ENCODE measurements at places on chromosomes 6 and 20.

- peaks cover 45% of the 10 kb centered on the region for H3K36me3 ChIP-seq
- no peak for DNase-seq
- no peaks in the 10 kb centered on the region for H3K27me3 ChIP-seq
- H3K4me3 ChIP-seq, result no peak overlapping the region
- H3K4me1 ChIP-seq, result peaks cover 3% of the 10 kb centered on the region
Measured at GRCh38 chr6:57324538-57324937, 7.1 kb downstream of the PRIM2 start.

- H3K36me3 ChIP-seq, result no peaks in the 10 kb centered on the region
- H3K4me3 ChIP-seq, result no peak overlapping the region
- H3K4me1 ChIP-seq, result no peaks in the 10 kb centered on the region
- H3K27ac ChIP-seq, result no peak overlapping the region
Measured at GRCh38 chr20:9103955-9104354, 35.1 kb downstream of the PLCB4 start.

- H3K4me1 ChIP-seq, result peaks cover 8% of the 10 kb centered on the region
- H3K27me3 ChIP-seq, result peaks cover 49% of the 10 kb centered on the region
- H3K27ac ChIP-seq, result no peak overlapping the region
Measured at GRCh38 chr20:57566803-57567459, 6.0 kb downstream of the PCK1 start.

DNA sequence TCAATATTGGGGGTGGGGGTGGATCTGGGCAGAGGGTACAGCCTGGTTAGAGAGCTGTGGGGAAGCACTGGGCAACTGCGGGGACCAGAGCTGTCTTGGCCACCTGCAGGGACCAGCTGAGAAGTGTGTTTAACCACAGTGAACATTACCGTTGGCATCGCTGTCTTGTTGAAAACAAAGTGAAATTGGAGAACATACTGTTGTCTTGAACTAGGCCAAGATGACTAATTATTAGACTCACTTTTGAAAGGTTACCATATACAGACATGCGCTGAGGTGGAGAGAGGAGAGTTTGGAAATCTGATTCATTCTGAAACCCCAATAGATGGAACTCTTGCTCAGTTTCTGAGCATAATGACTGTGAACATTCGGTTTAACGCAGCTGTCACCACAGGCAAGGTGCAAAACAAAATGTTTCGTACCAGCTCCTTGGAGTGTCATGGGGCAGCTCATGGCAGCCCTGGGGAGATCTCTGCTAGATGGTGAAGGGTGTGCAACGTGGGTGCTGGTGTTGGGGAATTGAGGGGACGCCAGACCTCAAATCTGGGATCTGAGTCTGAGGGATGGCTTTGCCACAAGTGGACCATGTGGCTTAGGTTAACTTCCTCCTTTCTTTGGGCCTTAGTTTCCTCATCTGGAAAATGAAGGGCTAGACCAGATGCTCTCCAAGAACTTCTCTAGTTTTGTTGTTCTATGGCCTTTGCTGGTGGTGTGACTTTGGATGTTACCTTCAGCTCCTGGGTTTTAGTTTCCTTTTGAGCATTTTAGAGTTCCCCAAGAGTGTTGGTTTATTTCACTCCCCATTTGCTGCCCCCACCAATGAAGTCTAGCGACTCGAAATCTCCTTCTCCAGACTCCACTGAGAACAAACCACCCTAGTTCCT is 24.6 kb upstream of the GTSF1L start:
- H3K36me3 ChIP-seq, result no peaks in the 10 kb centered on the region
- H3K4me1 ChIP-seq, result peaks cover 1% of the 10 kb centered on the region
- H3K27me3 ChIP-seq, result peaks cover 20% of the 10 kb centered on the region
- H3K27ac ChIP-seq, result no peak overlapping the region

GRCh38 chr6:162053084-162053483 is 674.5 kb downstream of the PRKN start:
- H3K4me3 ChIP-seq, result no peak overlapping the region
- no peak for DNase-seq
- no peak overlapping the region for H3K27ac ChIP-seq
- no peaks in the 10 kb centered on the region for H3K27me3 ChIP-seq
- H3K4me1 ChIP-seq, result peaks cover 20% of the 10 kb centered on the region

DNA sequence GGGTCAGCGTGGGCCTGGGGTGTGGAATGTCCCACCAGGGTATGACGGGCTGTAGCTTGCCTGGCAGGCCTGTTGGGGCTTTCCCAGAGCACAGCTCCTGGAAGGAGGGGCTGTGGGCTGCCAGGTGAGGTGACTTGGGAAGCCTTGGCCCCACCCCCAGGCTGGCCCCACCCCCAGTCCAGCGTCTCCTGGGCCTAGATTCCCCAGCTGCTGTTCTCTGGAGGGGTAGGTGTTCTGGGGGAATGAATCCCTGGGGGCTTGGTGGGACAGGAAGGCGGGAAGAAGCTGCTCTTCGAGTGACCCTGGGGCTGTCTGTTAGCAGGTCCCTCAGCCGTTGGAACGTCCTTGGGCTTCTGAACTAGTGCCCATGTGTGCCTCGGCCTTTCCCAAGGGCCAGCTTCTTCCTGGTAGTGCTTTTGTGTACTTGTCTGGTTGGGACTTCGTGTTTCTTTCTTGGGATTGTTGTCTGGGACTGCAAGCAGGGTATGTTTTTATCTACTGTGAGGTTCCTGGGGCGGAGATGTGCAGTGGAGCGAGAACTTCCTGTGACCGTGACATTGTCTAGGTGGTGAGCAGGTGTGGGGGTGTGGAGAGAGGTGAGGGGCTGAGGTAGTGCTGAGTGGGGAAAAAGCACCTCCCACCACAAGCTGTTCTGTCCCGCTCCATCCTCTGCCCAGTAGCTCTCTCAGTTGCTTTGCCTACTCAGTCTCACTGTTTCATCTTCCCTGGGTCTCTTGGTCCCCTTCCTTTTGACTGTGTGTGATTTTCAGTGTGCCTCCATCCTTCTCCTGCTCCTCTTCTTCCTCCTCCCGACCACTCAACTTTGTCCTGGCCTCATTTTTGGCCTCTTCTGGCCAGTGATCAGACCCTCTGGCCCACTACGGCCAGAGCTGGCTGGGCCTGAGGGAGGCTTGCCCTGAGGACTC is 1.3 kb upstream of the DDR1 start:
- DNase-seq, result no peak
- peak overlapping the region; percentile 92 for H3K27ac ChIP-seq
- peaks cover 70% of the 10 kb centered on the region for H3K4me1 ChIP-seq
- H3K27me3 ChIP-seq, result no peaks in the 10 kb centered on the region
- peak overlapping the region; percentile 72 for H3K4me3 ChIP-seq
- H3K36me3 ChIP-seq, result no peaks in the 10 kb centered on the region

DNA sequence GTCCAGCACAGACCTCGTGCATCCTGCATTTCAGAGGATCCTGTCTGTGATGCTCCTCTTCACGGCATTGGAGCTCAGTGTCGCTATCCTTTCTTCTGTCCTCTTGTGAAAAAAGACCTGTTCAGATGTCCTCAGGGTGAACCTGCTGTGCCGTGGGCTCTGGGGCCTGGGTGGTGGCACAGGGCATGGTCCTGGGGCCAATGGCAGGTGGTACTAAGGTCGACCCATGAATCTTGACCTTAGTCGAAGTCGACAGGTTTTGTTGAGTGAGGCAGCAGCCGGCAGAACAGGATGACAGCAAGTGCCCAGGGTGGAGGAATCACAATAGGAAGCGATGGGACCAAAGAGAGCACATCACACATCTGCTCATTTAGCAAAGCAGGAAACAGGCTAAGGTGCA is 22.0 kb upstream of the MAS1L start:
- peaks cover 5% of the 10 kb centered on the region for H3K27me3 ChIP-seq
- H3K27ac ChIP-seq, result no peak overlapping the region
- no peak overlapping the region for H3K4me3 ChIP-seq
- no peaks in the 10 kb centered on the region for H3K36me3 ChIP-seq
- DNase-seq, result peak; percentile 53

DNA sequence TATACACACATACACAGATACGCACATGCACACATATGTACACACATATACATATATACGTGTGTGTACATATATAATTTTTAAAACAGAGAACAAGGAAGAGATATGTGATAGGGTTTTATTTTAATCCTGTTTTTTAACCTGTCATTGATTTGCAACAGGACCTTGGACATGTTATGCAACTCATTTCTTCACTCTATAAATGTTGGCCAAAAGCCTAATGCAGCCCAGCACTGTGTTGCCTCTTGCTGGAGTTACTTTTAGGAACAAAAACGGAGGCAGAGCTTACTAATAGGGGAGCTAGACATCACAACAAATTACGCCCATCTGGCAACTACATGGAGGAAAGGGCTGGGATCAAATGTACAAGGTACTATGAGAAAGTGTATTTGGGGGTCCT is 179.9 kb upstream of the TAB2 start:
- no peak overlapping the region for H3K27ac ChIP-seq
- DNase-seq, result no peak
- H3K4me3 ChIP-seq, result no peak overlapping the region
- peaks cover 22% of the 10 kb centered on the region for H3K4me1 ChIP-seq
- H3K36me3 ChIP-seq, result no peaks in the 10 kb centered on the region

DNA sequence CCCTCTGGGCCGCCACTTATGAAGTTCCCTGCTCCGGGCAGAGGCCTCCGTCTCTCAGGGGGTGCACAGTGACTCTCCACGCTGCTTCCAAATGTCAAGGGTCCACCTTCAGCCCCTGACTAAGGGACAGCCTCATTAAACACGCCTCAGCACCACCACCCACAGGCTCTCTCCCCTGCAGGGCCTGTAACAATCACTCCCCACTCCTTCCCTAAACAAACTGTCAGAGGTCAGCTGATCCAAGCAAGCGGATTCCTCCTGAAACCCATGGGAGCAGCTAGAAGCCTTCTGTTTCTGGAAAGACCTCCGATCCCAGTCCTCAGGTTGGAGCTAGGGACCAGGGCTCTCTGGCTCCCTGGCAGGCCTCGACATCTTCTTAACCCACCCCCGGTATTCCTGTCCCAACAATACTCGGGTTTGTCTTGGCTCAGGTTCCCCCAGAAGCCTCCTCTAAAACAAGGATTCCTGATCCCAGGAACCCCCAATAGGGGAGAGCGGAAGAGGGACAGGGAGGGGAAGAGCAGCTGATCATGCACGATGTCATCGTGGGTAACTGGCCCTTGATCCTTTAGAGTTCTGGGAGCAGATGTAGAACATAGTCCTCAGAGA is 181.0 kb downstream of the ZNF217 start:
- no peak overlapping the region for H3K27ac ChIP-seq
- no peaks in the 10 kb centered on the region for H3K4me1 ChIP-seq
- H3K36me3 ChIP-seq, result no peaks in the 10 kb centered on the region
- no peak overlapping the region for H3K4me3 ChIP-seq

GRCh38 chr6:89843070-89843469 is 13.4 kb downstream of the CASP8AP2 start:
- DNase-seq, result no peak
- H3K4me3 ChIP-seq, result no peak overlapping the region
- peak overlapping the region; percentile 6 for H3K27ac ChIP-seq
- H3K4me1 ChIP-seq, result peaks cover 17% of the 10 kb centered on the region
- no peaks in the 10 kb centered on the region for H3K27me3 ChIP-seq

- peaks cover 46% of the 10 kb centered on the region for H3K4me1 ChIP-seq
- peaks cover 7% of the 10 kb centered on the region for H3K36me3 ChIP-seq
- H3K4me3 ChIP-seq, result no peak overlapping the region
- no peaks in the 10 kb centered on the region for H3K27me3 ChIP-seq
Measured at GRCh38 chr20:36491901-36492617, 49.3 kb upstream of the MYL9 start.

- no peaks in the 10 kb centered on the region for H3K36me3 ChIP-seq
- no peaks in the 10 kb centered on the region for H3K27me3 ChIP-seq
- H3K4me1 ChIP-seq, result peaks cover 28% of the 10 kb centered on the region
- peak overlapping the region; percentile 16 for H3K4me3 ChIP-seq
Measured at GRCh38 chr6:72748759-72749158, 126.9 kb downstream of the KCNQ5 start.

DNA sequence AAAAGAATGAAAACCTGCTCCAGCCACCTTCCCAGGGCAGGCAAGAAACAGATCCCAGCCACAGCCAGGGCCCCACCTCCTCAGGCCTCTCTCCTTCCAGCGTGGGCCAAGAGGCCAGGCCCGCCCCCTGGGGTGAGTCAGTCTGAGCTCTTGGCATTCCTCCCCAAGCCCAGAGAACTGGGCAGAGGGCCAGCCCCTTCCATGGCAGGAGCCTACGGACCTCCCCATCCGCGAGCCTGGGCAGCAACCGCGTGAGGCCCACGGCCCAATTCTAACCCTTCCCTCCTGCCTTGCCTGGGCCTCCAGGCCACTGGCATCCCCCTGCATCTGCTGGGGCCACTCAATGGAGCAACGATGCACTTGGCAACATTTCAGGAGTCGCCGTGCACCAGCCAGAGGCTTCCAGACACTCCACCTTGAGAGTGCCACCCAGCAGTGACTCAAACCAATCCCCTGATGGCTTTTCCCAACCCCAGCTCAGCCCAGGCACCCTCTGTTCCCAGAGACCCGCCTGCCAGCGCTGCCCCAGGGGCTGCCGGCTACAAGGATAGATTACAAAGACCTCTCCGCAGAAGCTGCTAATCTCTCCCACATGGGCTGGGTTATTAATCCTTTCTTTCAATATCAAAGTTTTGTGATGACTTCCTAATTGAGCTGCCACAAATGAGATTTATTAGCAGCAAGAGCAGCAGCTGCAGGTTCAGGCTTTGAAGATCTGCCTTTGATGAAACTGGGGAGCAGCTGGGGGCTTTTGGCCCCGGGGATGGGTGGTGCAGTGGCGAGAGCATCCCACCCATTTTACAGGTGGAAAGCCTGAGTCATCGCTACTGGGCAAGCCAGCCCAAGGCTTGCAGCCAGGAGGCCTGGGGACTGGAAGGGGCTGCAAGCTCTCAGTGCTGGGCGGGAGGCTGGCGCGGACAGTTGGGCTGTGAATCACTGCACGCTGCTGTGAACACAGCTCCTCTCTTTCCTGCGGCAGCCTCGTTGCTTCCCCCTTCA is 85.7 kb downstream of the NFATC2 start:
- no peaks in the 10 kb centered on the region for H3K36me3 ChIP-seq
- H3K4me1 ChIP-seq, result peaks cover 25% of the 10 kb centered on the region
- DNase-seq, result peak; percentile 99
- peak overlapping the region; percentile 48 for H3K4me3 ChIP-seq
- H3K27ac ChIP-seq, result peak overlapping the region; percentile 94

- no peak for DNase-seq
- H3K27me3 ChIP-seq, result no peaks in the 10 kb centered on the region
- H3K27ac ChIP-seq, result peak overlapping the region; percentile 86
- H3K4me3 ChIP-seq, result no peak overlapping the region
Measured at GRCh38 chr6:45483501-45483900, 105.8 kb upstream of the SUPT3H start.

DNA sequence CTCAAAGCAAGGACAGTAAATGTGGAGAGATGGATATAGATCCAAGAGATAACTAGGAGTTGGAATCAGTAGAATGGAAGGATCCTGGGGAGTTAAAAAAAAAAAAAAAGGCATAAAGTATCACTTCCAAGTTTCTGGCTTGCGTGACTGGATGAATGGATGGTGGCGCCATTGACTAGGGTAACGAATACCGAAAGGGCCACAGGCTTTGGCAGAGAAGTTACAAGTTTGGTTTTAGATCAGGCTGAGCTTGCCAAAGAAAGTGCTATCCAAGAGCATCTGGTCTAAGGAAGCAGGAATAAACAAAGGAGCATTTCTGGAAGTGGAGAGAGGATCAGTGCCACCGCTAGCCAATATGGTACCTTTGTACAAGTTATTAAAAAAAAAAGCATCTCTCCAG is 17.5 kb downstream of the L3MBTL1 start:
- no peak overlapping the region for H3K27ac ChIP-seq
- DNase-seq, result no peak
- no peaks in the 10 kb centered on the region for H3K27me3 ChIP-seq
- H3K4me1 ChIP-seq, result no peaks in the 10 kb centered on the region

- H3K4me3 ChIP-seq, result no peak overlapping the region
- DNase-seq, result no peak
- no peaks in the 10 kb centered on the region for H3K27me3 ChIP-seq
- peaks cover 9% of the 10 kb centered on the region for H3K4me1 ChIP-seq
- H3K27ac ChIP-seq, result no peak overlapping the region
Measured at GRCh38 chr6:81708113-81708699, 44.3 kb downstream of the TENT5A start.

- no peak overlapping the region for H3K4me3 ChIP-seq
Measured at GRCh38 chr20:21933526-21933925, 228.1 kb downstream of the PAX1 start.
